A549 treated with CpdA at 1 μM for 4 hours (cell line): ENCODE measurements at places on chromosomes 11 and 22. TPM values are rescaled to one million over a fixed set of nuclear protein-coding genes. Genes with fewer than 3 reads are reported as not detected.

Gene TMPRSS5
- total RNA-seq: 0.08 to 0.16 TPM (median 0.12 TPM) in 4 of 5 replicates, not detected in the other

Gene PLAAT4
- total RNA-seq: 1.5 to 2.3 TPM (median 1.9 TPM) in 5 replicates

Gene OR52A1
- not detected in 5 replicates for total RNA-seq

Gene OR5A1
- total RNA-seq: not detected in 5 replicates

Gene FJX1
- total RNA-seq: 26.4 to 46.4 TPM (median 40.3 TPM) in 5 replicates

Gene ZNF143
- 12.1 to 16.3 TPM (median 13.6 TPM) in 5 replicates for total RNA-seq

Gene OR5B12
- not detected in 5 replicates for total RNA-seq

Gene TNNT3
- not detected in 5 replicates for total RNA-seq

Gene CEND1
- total RNA-seq: 1.6 to 1.8 TPM (median 1.7 TPM) in 5 replicates
